ENCODE measurements at places on chromosomes 5 and 9.

GRCh38 chr9:68552700-68553476, 12.2 kb upstream of the TMEM252 start:
- DNase-seq = no peak

GRCh38 chr5:60208716-60209115, 315.2 kb upstream of the PDE4D start:
- DNase-seq = no peak

- no peak for DNase-seq
Measured at GRCh38 chr5:5021436-5021835, 118.7 kb upstream of the ADAMTS16 start.

DNA sequence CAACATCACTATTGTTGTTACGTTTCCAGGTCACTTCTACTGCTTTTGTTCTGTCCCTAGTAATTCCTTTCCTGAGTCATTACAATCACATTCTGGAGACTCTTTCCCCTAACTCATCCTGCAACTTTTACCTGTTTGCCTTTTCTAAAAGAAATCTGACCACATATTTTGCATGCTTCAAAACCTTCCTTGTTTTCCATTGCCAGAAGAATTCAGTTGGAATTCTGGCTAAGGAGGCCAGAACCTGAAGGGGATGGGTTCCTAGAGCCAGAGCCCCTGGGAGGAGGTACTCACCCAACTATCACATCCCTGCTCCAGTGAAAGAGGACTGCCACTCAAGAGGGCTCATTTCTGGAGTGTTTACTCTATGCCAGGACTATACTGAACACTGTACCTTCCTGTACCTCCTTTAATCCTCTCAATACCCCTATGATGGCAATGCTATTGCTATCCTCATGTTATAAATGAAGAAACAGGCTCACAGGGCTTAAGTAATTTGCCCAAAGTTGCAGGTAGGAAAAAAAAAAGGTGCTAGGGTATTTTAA, 42.8 kb upstream of the MAST4 start:
- DNase-seq = no peak

- no peak for DNase-seq
Measured at GRCh38 chr9:37639841-37640240, 10.9 kb upstream of the FRMPD1 start.

DNA sequence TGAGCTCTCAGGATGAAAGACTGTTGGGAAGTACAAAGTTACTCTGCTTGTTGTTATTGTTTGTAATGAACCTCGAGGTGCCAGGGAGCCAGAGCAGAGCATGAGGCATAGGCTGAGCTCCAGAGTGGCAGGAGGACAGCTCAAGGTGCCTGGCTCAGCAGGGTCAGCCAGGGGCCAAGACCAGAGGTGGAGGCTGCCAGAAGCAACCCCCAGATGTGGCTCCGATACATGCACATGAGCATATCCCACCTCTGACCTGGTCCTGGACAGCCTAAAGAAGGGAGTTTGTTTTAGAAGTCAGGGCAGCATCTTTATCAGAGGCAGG, 105.6 kb downstream of the PSD2 start:
- no peak for DNase-seq

All from endothelial cell of umbilical vein (primary cell).